K562 (cell line): ENCODE measurements at places on chromosomes 5 and 9. TPM values are rescaled to one million over a fixed set of nuclear protein-coding genes. Genes with fewer than 3 reads are reported as not detected.

Gene COL5A1
- 0.13 TPM in 2 replicates for total RNA-seq

Gene CCL27
- total RNA-seq = 0.20 TPM in 1 of 2 replicates, not detected in the other

Gene ARSB
- 3.2 and 3.3 TPM in 2 replicates for total RNA-seq

DNA sequence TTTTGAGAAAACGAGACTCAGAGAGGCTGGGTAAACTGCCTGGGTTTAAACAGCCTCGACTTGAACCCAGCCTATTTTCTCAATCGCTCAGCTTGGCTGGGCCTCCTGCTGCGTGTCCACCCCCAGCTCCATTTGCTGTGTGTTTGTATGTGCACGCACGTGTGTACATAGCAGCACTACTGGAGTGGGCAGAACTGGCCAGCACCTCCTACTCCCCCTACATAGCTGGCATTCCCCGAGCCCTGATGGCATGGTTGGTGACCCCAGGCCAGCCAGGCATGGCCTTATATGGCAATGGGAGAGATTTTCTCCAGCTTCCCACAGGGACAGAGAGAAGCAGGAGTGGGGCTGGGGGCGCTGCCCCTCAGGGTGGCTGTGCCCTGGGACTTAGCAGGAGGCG, 4.1 kb downstream of the AIF1L start:
- no peaks in the 10 kb centered on the region for H3K36me3 ChIP-seq
- no peak overlapping the region for H3K4me3 ChIP-seq
- H3K4me1 ChIP-seq = peaks cover 65% of the 10 kb centered on the region

DNA sequence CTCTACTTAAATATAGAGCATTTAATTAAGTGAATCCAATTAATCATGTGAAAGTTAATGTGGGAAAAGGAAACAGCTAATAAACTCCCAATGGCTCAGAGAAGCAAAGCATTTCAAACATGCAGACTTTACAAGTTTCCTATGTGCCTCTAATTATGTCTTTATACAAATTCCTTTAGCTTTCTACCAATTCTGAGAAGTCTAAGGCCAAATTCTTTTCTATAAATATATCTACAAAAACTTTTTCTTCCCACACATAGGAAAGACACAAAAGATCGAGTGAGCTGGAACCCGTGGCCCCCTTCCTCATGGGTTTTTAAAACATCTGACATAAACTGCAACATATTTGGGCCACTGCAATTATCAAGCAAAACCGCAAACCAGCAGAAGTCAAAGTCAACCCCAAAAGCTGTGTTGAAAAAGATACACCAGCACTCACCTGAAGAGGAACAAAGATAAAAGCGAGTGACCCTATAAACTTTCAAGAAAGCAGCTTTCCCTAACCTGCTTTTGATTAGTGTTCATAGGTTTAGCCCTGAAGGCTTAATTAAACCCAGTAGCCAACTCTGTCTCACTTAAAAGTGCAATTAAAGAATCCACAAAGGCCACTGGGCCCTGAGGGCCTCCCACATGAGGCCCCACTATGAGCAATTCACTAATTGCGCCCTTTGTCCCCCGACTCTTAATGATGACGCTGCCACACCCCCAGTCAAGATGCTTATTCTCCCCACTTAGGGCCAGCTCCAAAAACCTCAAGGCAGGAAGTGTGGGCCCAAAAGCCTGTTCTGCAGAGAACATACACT, 12.1 kb downstream of the SEMA5A start:
- no peak for DNase-seq
- peaks cover 4% of the 10 kb centered on the region; the same call in 1 of the 3 replicates for H3K27me3 ChIP-seq
- no peaks in the 10 kb centered on the region for H3K4me1 ChIP-seq
- H3K27ac ChIP-seq = no peak overlapping the region
- no peak overlapping the region for H3K4me3 ChIP-seq
- no peaks in the 10 kb centered on the region for H3K36me3 ChIP-seq

DNA sequence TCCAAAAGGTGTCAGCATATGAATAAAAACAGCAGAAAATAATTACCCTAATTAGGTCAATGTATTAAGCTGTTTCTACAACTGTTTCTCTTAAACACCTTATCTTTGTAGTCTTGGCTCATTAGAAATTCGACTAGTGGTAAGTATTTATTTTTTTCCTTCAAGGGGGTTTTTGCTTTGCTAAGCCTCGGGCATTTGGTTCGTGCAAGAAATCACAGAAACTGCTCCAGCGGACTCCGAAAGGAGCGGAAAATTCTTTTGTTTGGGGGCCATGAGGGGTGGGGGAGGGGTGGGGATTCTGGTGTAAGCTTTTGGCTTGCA, 757 bp downstream of the ZBED3 start:
- no peak overlapping the region for H3K4me3 ChIP-seq
- no peaks in the 10 kb centered on the region for H3K36me3 ChIP-seq
- H3K27me3 ChIP-seq = peaks cover 3% of the 10 kb centered on the region; the same call in 2 of the 3 replicates

- H3K4me1 ChIP-seq = peaks cover 18% of the 10 kb centered on the region; the same call in 1 of the 2 replicates
- no peak for DNase-seq
- no peak overlapping the region for H3K27ac ChIP-seq
- no peaks in the 10 kb centered on the region for H3K27me3 ChIP-seq
These were observed 7.3 kb downstream of the UCK1 start for GRCh38 chr9:131523451-131524435.

DNA sequence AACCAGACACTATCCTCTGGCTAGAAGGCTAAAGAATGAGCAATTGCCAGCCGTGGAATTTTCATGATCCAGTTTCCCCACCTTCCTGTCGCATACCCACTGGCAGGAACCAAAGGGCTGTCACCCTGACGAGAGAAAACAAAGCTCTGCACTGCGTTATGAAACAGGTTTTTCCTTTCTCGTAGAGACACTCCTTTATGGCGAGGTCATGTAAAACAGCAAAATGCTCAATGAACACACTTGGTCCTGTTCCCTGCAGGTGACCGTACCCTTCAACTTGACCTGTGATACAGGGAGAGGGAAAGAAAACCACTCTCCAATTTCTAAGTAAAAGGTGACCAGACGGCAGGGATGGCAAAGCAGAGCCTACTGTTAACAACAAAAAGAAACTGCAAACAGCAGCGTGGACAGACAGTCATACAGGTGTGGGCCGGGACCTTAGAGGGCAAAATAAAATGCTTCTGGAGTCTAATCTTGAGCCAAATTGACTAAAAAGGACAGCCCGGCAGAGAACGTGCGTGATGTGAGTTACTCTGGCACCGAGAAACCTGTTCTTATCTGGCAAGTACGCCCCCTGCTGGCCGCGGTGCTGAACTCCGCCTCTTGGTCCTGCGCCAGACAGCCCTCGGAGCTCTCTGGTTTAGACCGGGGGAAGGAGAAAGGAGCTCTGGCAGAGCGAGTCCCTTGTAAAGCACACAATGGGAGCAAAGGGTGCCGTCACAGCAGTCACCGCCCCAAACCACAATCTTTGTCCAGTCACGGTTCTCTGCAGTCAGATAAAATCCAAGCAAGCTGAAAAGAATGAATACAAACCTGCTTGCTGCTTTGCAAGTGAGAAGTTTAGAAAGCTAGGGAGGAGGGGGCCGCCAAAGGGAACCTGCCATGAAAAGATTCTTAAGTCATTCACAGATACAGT, 98.9 kb downstream of the EFNA5 start:
- peak; percentile 75 for DNase-seq
- H3K27me3 ChIP-seq = no peaks in the 10 kb centered on the region
- no peak overlapping the region for H3K4me3 ChIP-seq

DNA sequence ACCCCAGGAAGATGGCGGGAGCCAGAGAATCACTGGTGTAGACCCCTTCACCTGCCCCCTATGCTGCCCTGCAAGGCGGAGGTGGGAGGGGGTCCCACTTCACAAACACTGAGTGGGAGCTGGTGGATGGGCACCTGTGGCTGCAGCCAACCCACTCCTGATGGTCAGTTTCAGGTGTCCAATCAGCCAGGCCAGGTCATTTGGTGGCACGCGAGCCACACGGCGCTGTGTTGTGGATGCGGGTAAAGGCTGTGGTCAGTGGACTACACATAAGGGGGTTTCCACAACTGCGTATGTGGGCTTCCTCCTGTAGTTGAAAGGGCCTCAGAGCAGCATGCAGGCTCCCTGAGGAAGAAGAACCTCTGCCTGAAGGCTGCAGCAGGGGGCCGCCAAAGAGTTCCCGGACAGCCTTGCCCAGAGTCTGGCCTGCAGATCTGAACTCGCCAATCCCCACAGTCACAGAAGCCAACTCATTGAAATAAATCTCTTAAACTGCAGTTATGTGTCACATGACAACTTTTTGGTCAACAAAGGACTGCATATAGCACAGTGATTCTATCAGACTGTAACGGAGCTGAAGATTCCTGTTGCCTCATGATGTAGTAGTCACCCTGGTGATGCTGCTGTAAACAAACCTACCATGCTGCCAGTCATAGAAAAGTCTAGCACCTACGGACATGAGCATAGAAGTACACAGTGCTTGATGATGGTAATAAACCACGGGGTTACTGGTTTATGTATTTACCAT, 284.7 kb upstream of the IRX2 start:
- no peaks in the 10 kb centered on the region for H3K27me3 ChIP-seq
- H3K27ac ChIP-seq = no peak overlapping the region
- H3K36me3 ChIP-seq = no peaks in the 10 kb centered on the region

DNA sequence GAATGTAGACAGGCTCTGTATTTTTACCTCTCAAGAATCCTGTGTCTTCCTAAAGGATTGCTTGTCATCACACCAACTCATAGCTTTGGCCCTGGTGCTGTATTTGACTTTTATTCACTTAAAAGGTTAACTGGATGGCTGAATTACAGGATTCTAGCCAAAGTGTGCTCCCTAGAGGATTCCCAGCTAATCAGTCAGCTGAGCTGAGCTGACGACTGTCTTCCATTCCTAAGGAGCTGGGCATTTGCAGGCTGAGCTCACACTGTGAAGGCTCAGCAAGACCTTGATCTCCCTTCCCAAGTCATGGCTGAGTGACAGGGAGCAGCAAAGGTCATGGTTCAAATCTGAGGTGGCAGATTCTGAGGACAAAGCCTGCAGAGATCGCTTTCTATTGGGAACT, 59.0 kb upstream of the PALM2AKAP2 start:
- H3K4me3 ChIP-seq = no peak overlapping the region
- H3K4me1 ChIP-seq = no peaks in the 10 kb centered on the region
- H3K27ac ChIP-seq = no peak overlapping the region
- no peak for DNase-seq
- no peaks in the 10 kb centered on the region for H3K36me3 ChIP-seq

DNA sequence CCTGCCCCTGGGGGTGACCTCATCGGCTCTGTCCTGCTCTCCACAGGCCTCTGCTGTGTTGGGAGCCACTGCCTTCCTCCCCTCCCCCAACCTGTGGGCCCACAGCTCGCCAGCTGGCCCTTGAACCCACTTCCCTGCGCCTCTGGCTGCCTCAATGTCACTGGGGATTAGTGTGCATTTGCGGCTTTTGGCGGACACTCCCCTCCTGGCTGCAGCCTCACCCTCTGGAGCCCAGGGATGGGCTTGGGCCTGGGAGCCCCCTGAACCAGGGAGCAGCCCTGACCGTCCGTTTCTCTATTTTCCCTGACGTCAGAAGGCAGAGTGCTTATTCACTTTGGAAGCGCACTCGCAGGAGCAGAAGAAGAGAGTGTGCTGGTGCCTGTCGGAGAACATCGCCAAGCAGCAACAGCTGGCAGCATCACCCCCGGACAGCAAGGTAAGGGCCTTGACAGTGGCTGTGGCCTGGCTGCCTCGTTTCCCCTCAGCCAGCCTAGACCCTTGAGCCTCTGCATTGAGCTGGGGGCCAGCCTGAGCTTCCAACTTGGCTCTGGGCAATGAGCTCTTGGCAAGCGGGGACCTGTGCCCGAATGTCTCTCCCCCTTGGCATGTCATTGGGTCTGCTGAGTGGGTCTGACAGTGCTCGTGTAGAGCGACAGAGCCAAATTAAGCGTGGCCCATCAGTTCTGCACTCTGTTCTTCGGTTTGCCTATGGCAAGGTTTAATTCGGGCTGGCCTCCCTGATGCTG, 73.1 kb downstream of the RGS3 start:
- no peaks in the 10 kb centered on the region for H3K36me3 ChIP-seq
- H3K27me3 ChIP-seq = peaks cover 13% of the 10 kb centered on the region; the same call in 1 of the 2 replicates
- H3K4me1 ChIP-seq = peaks cover 12% of the 10 kb centered on the region; the same call in 2 of the 3 replicates
- no peak overlapping the region for H3K27ac ChIP-seq
- H3K4me3 ChIP-seq = no peak overlapping the region
